Upper lobe of right lung (tissue), 1 donor: ENCODE measurements at places on chromosomes 16 and 17. TPM values are rescaled to one million over a fixed set of nuclear protein-coding genes. Genes with fewer than 3 reads are reported as not detected.

GRCh38 chr17:37754363-37754762 is 9.5 kb upstream of the HNF1B start:
- no peaks in the 10 kb centered on the region for H3K4me1 ChIP-seq
- no peak overlapping the region for H3K4me3 ChIP-seq
- H3K36me3 ChIP-seq = no peaks in the 10 kb centered on the region
- no peak for DNase-seq

- no peaks in the 10 kb centered on the region for H3K4me1 ChIP-seq
- peak; percentile 51 for DNase-seq
- H3K27me3 ChIP-seq = no peaks in the 10 kb centered on the region
Observed at GRCh38 chr16:29139261-29139802, 154.5 kb downstream of the LAT start.

- no peaks in the 10 kb centered on the region for H3K27me3 ChIP-seq
- no peak overlapping the region for H3K4me3 ChIP-seq
- peak; percentile 57 for DNase-seq
Observed at GRCh38 chr17:78785011-78785662, 3.1 kb upstream of the CYTH1 start.

- H3K36me3 ChIP-seq = no peaks in the 10 kb centered on the region
- no peaks in the 10 kb centered on the region for H3K27me3 ChIP-seq
- H3K4me1 ChIP-seq = peaks cover 19% of the 10 kb centered on the region
- DNase-seq = no peak
Observed at GRCh38 chr17:1996800-1997288, 28.3 kb downstream of the RTN4RL1 start.

PIK3R6 gene
- total RNA-seq = 2.7 TPM

- H3K27me3 ChIP-seq = no peaks in the 10 kb centered on the region
- H3K4me1 ChIP-seq = peaks cover 7% of the 10 kb centered on the region
- no peak for DNase-seq
- H3K36me3 ChIP-seq = peaks cover 22% of the 10 kb centered on the region
- no peak overlapping the region for H3K27ac ChIP-seq
Observed at GRCh38 chr17:2385240-2386210, 15.3 kb downstream of the MNT start.

ABCA6 gene
- total RNA-seq = 36.3 TPM

NPB gene
- 0.55 TPM for total RNA-seq

DNA sequence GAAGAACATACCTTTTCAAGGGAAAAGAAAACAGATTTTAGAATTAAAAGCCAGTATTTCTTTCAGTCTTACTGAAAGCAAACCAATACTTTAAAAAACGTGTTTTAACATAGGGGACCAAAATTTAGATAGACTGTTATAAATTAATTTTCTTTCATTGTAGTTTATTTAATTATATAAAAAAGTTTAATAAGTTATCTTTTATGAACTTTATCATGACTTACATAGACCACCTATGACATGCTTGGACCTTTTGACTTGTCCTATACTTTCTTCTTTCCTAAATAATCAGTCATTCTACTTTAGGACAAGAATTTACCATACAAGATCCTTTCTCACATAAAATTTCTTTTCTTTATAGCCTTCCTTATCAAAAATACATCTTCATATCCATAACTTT is 102.0 kb upstream of the HAS3 start:
- H3K27ac ChIP-seq = no peak overlapping the region
- no peaks in the 10 kb centered on the region for H3K27me3 ChIP-seq
- no peak for DNase-seq
- no peaks in the 10 kb centered on the region for H3K36me3 ChIP-seq
- no peaks in the 10 kb centered on the region for H3K4me1 ChIP-seq

DNA sequence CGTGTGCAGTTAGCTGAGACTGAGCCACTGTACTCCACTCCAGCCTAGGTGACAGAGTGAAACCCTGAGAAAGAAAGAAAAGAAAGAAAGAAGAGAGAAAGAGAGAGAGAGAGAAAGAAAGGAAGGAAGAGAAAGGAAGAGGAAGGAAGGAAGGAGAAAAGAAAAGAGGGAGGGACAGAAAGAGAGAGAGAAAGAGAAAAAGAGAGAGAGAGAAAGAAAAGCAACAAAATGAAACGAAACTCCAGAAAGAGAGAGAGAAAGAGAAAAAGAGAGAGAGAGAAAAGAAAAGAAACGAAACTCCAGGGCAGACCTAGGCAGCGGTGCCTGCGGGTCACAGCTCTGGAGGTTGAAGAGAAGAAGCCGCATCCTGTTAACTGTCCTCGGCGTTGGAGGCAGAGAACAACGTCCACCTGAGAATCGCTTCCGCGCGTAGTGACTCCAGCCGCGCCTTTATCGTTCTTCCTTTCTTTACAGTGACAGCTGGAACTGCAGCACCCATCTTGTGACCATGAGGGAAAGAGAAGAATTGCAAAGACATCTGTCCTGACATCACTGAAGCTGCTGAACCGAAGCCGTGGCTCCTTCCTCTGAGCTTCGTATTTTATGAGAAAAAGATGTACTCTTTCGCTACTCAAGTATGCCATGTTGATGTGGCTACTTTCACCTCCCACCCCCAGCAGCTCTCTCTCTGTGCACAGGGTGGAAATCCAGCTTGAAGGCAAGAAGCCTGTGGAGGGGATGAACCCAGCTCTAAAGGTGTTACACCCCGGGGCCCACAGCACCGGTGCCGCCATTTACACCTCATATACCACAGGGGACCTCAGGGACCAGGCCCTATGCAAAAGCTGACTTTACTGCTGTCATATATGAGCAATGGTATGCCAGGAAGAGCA is 56.9 kb upstream of the DOC2B start:
- no peaks in the 10 kb centered on the region for H3K27me3 ChIP-seq
- H3K36me3 ChIP-seq = no peaks in the 10 kb centered on the region
- no peak overlapping the region for H3K27ac ChIP-seq
- no peak overlapping the region for H3K4me3 ChIP-seq

DNA sequence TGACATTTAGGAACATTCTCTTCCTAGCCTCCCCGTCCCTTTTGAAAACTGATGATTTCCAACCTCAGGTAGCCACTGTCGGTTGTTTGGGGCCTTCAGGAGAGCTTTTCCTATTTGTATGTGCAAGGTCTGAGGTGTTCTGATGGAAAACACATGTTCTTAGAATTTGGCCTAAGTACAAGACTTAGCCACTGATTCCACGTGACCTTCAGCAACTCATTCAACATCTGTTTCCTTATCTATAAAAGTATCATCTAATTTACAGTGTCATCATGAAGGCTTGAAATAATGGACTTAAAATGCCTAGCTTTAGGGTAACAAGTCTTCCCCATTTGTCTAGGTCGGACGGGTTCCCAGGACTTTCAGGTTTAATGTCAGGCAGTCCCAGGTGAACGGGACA is 259.3 kb downstream of the SOX9 start:
- DNase-seq = no peak
- no peak overlapping the region for H3K4me3 ChIP-seq
- H3K27ac ChIP-seq = no peak overlapping the region
- H3K27me3 ChIP-seq = no peaks in the 10 kb centered on the region

DHODH gene
- 7.7 TPM for total RNA-seq

TLCD2 gene
- 12.7 TPM for total RNA-seq

RHOT2 gene
- 92.5 TPM for total RNA-seq

DNA sequence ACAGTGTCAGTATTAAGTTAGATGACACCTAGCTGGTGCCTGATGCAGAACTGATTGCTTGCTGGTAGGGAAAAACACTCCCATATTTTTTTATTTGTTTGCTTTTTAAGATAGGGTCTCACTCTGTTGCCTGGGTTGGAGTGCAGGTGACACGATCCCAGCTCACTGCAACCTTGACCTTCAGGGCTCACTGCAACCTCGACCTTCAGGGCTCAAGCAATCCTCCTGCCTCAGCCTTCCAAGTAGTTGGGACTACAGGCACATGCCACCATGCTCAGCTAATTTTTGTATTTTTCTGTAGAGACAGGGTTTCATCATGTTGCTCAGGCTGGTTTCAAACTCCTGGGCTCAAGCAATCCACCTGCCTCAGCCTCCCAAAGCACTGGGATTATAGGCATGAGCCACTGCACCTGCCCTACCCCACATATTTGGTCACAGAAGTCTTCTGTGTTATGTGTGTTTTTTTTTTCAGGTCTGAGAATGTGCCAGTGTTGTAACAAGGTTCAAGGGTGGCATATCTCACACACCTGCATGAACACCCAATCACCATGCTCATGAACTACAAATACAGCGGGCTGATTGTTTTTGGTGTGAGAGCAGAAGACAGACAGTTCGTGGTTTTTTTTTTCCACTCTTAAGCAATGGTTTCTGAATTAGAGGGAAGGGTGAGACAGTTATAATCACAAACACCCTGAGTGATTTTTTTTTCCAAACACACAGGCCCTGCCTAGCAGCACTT is 22.8 kb downstream of the SPAG9 start:
- peak overlapping the region; percentile 24 for H3K27ac ChIP-seq
- no peak for DNase-seq
- no peaks in the 10 kb centered on the region for H3K36me3 ChIP-seq
- peaks cover 19% of the 10 kb centered on the region for H3K4me1 ChIP-seq
- no peaks in the 10 kb centered on the region for H3K27me3 ChIP-seq

- peaks cover 36% of the 10 kb centered on the region for H3K4me1 ChIP-seq
- H3K27me3 ChIP-seq = no peaks in the 10 kb centered on the region
- DNase-seq = no peak
- H3K4me3 ChIP-seq = peak overlapping the region; percentile 48
Observed at GRCh38 chr16:50697881-50698767, 4.7 kb downstream of the NOD2 start.

DNA sequence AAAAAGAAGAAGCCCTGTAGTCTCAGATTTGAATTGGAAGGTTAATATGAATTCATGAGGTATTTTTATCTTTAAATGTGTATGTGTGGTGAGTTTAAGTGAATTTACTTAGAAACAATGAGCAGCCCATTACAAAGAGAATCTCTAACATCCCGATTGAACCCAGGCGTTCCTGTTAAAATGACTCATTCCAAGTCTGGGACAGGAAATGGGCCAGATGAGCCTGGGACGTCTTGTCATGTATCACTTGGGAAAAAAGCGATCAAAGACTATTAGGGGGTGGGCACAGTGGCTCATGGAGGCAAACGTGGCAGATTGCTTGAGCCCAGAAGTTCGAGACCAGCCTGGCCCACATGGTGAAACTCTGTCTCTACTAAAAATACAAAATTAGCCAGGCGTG is 81.6 kb downstream of the SEC14L1 start:
- peak overlapping the region; percentile 30 for H3K27ac ChIP-seq
- H3K4me1 ChIP-seq = no peaks in the 10 kb centered on the region
- no peak for DNase-seq
- no peak overlapping the region for H3K4me3 ChIP-seq
- no peaks in the 10 kb centered on the region for H3K27me3 ChIP-seq
- H3K36me3 ChIP-seq = peaks cover 18% of the 10 kb centered on the region

POLR3K gene
- total RNA-seq = 12.0 TPM

- H3K27ac ChIP-seq = no peak overlapping the region
- H3K36me3 ChIP-seq = no peaks in the 10 kb centered on the region
- no peaks in the 10 kb centered on the region for H3K27me3 ChIP-seq
- no peaks in the 10 kb centered on the region for H3K4me1 ChIP-seq
Observed at GRCh38 chr17:72795941-72796340, 296.5 kb downstream of the SLC39A11 start.

DNA sequence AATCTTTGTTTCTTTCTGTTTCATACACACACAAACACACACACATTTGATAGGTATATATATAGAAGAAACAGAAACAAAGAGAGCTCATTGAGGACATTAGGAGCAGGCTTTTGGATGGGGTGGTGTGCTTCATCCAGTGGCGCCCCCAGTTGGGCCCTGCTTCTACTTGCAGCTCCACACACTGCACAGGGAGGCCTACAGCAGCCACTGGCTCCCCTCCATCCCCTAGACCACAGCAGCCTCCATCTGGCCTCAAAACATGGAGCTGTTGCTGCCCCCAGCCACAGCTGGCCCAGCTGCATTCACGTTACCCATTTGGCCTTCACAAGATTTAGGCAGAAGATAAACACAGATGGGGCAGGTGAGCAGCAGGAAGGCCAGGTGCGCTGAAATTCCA is 33.1 kb upstream of the NF1 start:
- no peak overlapping the region for H3K27ac ChIP-seq
- H3K36me3 ChIP-seq = no peaks in the 10 kb centered on the region
- H3K4me3 ChIP-seq = no peak overlapping the region
- H3K27me3 ChIP-seq = no peaks in the 10 kb centered on the region
- no peak for DNase-seq

CACNG5 gene
- not detected for total RNA-seq

DNA sequence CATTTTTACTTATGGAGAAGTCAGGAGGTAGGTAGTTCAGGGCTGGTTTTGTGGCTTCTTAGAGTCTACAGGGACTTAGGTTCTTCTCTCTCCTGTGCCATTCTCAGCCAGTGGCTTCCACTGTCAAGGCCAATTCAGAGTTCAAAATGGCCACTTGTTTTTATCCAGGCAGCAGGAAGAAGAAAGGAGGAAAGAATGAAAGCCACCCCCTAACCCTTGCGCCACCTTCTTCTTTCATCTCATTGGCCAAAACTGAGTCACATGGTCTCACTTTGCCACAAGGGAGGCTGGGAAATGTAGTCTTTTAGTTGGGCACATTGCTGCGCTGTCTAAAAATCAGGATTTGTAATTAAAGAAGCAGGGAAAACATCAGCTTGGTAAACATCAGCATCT is 60.8 kb upstream of the MED9 start:
- H3K36me3 ChIP-seq = no peaks in the 10 kb centered on the region
- H3K4me3 ChIP-seq = no peak overlapping the region
- H3K4me1 ChIP-seq = peaks cover 21% of the 10 kb centered on the region
- DNase-seq = no peak
- no peaks in the 10 kb centered on the region for H3K27me3 ChIP-seq

AGRP gene
- total RNA-seq = 4.9 TPM

- no peaks in the 10 kb centered on the region for H3K27me3 ChIP-seq
- no peak overlapping the region for H3K27ac ChIP-seq
Observed at GRCh38 chr17:16886655-16887322, 85.1 kb downstream of the TNFRSF13B start.

DNA sequence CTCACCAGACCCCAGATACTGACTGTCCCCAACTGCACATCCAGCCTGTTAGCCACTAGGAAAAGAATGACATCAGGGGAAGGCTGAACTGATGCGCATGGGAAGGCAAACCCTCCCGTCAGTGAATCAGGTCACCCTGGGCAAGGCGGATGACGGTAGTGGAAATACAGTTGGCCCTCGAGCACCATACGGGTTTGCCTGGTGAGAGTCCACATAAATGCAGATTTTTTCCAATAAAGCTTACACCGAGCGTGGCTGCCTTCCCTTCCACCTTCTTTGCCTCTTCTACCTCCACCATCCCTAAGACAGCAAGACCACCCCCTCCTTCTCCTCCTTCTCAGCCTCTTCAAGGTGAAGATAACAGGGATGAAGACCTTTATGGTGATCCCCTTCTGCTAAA is 236.1 kb upstream of the TNRC6C start:
- H3K4me1 ChIP-seq = no peaks in the 10 kb centered on the region
- H3K27ac ChIP-seq = no peak overlapping the region
- H3K36me3 ChIP-seq = no peaks in the 10 kb centered on the region
- DNase-seq = no peak
- H3K27me3 ChIP-seq = no peaks in the 10 kb centered on the region
- no peak overlapping the region for H3K4me3 ChIP-seq

GRCh38 chr17:78421534-78422266 is 43.3 kb downstream of the PGS1 start:
- H3K4me1 ChIP-seq = peaks cover 54% of the 10 kb centered on the region
- H3K36me3 ChIP-seq = peaks cover 62% of the 10 kb centered on the region
- H3K27me3 ChIP-seq = no peaks in the 10 kb centered on the region
- H3K4me3 ChIP-seq = no peak overlapping the region
- H3K27ac ChIP-seq = no peak overlapping the region
- DNase-seq = peak; percentile 89

- H3K27me3 ChIP-seq = no peaks in the 10 kb centered on the region
- no peaks in the 10 kb centered on the region for H3K36me3 ChIP-seq
- no peak overlapping the region for H3K4me3 ChIP-seq
- no peak overlapping the region for H3K27ac ChIP-seq
- no peaks in the 10 kb centered on the region for H3K4me1 ChIP-seq
Observed at GRCh38 chr17:54277868-54278267, 455.1 kb downstream of the KIF2B start.
